Anterior cingulate cortex (tissue), 58 donors: ENCODE measurements at places on chromosomes 2 and 18.

DNA sequence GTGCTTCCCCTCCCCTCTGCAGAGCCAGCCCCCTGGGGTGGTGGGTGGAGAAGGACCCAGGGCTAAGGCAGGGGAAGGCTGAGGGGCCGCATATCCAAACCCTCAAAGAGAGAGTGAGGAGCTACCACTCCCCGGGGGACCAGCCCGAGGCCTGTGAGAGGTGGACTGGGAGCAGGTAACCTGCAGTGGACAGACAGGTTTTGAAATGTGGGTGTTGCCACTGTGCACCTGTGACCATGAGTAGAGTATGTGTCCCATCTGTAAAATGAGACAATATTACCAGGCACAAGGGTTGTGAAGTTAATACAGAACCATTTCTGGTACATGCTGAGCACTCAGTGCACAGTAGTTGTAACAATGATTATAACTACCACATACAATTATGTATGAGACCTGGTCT lies 51.2 kb upstream of the POMC start:
- DNase-seq = no peak

- DNase-seq = peak; percentile 29
Measured at GRCh38 chr2:29196792-29197788, 81.9 kb downstream of the CLIP4 start.

DNA sequence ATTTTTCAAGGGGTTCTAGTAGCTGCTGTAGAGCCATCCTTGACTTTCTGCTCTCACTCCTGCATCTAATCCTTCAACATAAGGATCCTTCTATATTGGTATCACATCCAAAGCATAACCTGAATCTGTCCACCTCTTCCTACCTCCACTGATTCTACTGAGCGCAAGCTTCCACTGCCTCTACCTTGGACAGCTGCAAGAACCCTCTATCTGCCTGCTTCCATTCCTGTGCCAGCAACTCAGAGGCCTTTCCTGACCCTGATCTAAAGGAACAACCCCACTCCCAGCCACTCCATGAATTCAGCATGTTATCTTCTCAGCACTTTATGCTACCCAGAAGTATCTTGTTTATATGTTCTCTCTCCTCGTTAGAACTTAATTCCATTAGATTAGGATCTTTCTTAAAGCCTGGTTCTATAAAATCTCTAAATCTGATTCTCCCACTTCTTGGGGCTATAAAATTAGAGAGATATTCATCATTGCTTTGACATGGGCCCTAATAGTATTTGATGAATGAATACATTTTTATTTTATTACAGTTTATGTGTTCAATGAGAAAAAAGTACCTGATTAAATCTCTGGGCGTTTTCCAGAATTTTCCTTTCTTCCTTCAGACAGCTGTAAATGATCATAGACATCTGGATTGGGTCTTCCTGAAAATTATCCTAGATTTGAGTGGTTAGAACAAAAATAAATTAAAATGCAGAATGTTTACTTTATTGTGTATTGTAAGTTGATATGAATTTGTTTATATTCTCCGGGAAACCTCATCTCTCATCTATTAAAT lies 6.8 kb downstream of the STAT1 start:
- no peak for DNase-seq

GRCh38 chr18:32770666-32771168 lies 2.1 kb downstream of the KLHL14 start:
- DNase-seq = no peak

DNA sequence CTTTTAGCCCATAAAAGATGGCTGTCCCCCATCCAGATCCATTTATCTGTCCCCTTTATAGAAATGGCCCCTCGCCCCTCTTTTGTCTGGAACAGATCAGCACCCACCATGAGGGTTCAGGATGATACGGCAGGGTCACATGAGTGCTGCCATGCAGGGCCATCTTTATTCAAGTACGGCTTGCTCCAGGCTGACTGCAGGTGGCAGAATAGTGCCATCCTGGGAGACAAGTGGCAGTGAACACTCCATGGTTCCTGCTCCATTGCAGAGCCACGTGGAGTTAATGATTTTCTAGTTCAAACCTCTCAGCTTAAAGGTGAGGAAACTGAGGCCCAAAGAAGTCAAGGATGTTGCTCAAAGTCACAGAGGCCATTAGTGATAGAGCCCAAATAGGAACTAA lies 180.6 kb downstream of the CLIP4 start:
- DNase-seq = peak; percentile 15

DNA sequence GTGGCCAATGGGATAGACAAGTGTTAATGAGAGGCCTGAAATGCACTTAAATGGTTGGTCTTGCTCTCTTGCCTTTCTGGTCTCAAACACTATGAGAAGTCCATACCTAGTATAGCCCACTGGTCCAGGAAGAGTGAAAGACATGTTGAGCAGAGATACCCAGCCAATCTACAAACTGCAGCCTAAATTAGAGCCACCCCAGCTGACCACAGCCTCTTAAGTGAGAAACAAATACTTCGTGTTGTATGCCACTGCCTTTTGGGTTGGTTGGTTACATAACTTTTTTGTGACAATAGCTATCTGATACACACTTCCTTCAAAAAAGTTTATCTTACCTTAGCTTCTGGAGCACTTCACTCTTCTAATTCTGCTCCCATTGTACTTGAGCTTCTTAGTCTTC lies 8.8 kb upstream of the EXOC6B start:
- no peak for DNase-seq

DNA sequence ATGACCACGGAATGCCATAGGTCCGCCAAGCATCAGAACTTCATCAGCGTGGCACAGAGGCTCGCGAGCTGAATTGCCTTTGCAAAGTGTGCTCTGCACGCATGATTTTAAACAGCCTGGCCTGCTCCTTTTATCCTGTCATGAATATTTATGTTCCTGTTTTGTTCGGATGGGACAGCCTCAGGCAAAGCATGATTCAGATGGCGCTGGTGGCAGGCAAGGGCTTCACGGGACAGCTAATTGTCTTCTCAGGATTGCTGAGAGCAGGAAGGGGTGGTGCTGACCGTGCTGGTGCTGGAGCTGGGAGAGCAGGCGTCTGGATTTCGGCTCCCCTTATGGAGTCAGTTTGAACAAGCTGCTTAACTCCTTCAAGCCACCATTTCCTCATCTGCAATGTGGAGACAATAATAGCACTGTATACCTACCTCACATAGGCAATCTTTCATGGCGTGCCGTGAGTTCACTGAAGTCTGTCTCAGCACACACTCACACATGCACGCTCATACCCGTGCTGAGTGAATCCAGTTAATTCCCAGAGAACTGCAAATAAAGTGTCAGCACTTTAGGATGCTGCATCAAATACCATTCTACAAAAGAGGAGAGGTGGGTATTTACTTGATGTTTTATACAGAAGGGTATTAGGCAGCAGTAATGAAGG lies 79.7 kb upstream of the APCDD1 start:
- no peak for DNase-seq

DNA sequence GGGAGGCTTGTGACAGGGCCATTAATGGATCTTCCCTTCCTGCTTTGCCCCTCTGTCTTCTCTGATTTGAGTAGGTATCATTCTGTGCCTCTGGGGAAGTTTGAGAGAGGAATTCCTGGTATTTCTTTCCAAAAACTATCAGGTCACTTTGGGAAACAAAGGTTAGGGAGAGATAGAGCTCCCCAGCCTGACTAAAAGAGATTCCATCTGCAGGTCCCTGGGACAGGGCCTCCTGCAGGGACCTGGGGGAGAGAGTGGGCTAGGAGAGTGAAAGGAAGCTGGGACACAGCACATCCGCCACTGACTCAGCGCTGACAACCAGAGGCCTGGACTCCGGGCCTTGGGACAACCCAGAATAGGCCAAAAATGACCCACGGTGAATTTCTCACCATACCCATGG lies 6.4 kb downstream of the GALNT14 start:
- no peak for DNase-seq

- DNase-seq = no peak
Measured at GRCh38 chr18:40976050-40976449, 979.0 kb upstream of the PIK3C3 start.

GRCh38 chr2:147818741-147819140 lies 26.1 kb upstream of the ACVR2A start:
- DNase-seq = no peak

GRCh38 chr18:48676756-48677368 lies 138.0 kb downstream of the CTIF start:
- DNase-seq = peak; percentile 71

GRCh38 chr18:31042406-31043181 lies at the start of gene DSC3:
DSC3 (minus strand) TSS chr18:31042742; CDS start chr18:31042660, 82 bp downstream.
- DNase-seq = no peak

DNA sequence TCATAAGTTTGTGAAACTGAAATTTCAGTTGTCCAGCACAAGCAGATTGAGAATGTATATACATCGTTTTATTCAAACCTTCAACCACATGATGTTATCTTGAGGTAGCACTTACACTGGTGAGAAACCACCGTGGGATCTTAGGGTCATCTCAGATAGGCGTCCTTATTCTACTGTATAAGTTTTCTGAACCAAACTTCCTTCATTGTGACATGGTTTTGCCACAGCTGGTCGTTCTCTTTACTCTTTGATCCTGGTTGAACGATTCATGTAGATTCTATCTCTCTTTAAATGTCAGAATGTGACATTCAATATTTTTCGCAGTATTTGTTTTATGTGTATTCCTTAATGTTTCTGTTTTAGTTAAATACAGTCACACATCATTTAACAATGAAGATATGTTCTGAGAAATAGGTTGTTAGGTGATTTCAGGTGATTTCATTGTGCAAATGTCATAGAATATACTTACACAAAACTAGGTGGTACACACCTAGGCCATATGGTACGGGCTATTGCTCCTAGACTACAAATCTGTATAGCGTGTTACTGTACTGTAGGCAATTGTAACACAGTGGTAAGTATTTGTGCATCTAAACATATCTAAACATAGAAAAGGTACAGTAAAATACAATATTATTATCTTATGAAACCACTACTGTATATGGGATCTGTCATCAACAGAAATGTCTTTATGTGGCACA lies 17.9 kb upstream of the ARHGAP25 start:
- no peak for DNase-seq

- no peak for DNase-seq
Measured at GRCh38 chr18:74661691-74662090, 64.0 kb downstream of the ZNF407 start.

- no peak for DNase-seq
Measured at GRCh38 chr2:118177318-118177717, 89.0 kb downstream of the INSIG2 start.
